Non-pigmented ciliary epithelial cell (primary cell): ENCODE measurements at places on chromosomes 1 and 21.

DNA sequence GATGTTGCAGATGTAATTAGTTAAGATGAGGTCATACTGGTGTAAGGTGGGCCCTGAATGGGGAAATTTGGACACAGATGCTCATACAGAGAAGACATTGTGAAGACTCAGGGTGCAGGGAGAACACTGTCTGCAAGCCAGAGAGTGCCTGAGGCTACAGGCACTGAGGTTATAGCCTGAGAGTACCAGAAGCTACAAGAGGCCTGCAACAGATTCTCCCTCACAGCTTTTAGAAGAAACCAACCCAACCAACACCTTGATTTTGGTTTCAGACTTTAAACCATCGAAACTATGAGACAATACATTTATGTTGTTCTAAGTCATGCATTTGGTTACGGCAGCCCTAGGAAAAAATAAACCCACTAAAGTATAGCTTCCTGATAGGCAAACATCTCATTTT lies 321.7 kb upstream of the USP25 start:
- DNase-seq, result no peak

GRCh38 chr1:93143136-93143535 lies 37.1 kb downstream of the TMED5 start:
- DNase-seq, result no peak

GRCh38 chr1:67893126-67893495 lies 59.8 kb upstream of the GNG12 start:
- DNase-seq, result no peak

GRCh38 chr1:1833916-1834325 lies 55.7 kb upstream of the NADK start:
- no peak for DNase-seq

DNA sequence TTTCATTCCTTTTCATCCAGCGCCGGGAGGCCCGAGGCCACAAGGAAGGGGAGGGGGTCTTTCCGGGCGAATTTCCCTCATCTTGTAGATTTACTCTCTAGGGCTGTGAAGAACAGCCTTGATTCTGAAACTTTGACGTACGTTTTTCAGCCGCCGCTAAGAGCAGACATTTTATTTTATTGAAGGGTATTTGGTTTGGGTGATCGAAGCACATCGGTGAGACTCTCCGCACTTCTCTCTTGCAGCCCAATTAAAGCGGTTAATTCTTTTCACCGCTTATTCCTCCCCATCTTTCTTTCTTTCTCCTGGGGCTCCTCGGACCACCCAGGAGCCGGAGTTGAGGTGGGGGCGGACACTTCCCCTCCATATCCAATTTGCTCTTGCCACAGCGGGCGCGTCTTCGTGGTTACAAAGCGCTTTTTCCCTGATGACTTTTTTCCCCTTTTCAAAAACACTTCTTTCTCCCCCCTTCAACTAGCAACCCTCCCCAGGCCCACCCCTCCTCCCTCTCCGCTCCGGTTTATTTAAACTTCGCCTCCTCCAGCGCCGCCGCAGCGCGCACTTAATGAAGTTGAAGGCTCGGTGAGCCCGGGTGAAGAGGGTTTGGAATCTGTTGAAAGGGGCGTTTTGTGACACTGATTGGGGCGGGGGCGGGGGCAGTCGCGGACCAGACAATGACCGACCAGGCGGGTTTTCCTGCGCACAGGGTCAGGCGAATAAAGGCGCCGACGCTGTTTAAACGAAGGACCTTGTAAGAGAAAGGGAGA lies 5.9 kb downstream of the FOXD2 start:
- DNase-seq, result no peak

- DNase-seq, result no peak
These were observed 449.9 kb downstream of the MATN1 start for GRCh38 chr1:30273456-30273855.
